AG10803 (cell line): ENCODE measurements at places on chromosomes 1 and 21.
A peak's percentile ranks its signal among the peaks of the same experiment; 100 is the strongest.

DNA sequence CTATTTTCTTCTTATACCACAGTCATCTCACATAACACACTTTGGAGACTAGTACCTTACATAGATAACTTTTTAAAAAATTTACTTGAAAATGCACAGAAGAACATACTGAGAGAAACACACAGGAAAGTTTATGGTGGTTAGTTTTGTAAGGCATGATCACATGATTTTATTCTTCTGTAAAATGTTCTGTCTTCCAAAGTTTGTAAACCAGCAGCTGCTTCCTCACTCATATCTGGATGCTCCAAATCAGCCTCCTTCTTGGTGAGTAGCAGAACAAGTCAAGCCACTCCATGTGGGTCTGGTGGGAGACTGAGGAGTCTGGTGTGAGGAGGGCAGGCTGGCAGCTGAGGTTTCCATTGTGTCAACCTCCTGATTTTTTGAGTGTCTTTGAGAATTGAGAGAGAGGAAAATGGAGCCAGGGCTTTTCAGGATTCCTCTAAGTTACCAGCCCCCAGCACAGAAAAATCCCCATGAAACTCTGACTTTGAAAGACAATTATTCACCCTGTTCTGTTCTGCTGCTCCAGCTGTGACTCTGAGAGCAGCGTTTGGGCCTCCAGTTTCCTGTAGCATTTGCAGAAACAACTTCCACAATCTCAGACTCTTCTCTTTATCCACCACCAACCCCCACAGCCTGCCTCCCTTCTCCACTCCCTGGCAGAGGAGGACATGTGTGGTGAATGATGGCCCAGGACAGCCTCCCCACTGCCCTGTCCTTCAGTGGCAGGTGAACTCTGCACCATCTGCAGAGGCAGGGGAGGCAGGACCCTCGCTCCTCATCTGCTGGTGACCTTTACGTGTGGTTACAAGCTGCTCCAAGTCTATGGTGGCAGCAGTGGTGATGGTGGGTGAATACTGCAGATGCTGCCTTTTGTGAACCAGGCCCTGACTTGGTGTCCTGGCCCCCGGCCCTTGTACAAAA, 82.3 kb downstream of the FCRL5 start:
- no peak for DNase-seq

GRCh38 chr1:180981596-180982387, 40.9 kb downstream of the STX6 start:
- no peak for DNase-seq

GRCh38 chr1:205842229-205842628, 7.7 kb downstream of the PM20D1 start:
- DNase-seq = no peak

- DNase-seq = no peak
These were observed 39.0 kb downstream of the SETD4 start for GRCh38 chr21:36021251-36021837.

DNA sequence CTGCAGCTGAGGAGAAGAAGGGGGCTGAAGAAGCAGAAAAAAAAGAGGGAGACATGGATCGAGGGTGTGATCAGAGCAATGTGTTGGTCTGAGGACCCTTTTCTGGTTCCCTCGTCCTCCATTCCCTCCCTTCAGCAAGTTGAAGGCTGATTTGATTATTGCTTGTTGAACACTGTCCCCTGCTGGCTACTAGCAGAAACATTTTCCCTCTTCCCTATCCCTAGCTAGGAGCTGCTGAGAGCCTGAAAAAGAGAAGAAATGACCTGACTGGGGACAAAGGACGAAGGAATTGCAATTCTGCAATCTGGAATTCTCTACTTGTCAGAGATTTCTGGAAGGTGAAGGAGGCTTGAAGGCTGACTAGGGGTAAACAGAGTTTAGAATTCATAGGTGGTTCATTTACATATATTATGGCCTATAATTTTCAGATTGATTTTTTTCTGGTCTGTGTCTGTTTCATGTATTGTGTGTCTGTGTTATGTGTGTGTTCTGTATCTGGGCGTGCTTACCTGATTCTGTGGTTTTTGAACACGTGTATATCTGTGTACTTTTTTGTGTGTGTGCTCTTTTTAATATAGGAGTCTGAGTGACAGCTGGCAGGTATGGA, 9.8 kb downstream of the NHLH1 start:
- DNase-seq = peak; percentile 74

DNA sequence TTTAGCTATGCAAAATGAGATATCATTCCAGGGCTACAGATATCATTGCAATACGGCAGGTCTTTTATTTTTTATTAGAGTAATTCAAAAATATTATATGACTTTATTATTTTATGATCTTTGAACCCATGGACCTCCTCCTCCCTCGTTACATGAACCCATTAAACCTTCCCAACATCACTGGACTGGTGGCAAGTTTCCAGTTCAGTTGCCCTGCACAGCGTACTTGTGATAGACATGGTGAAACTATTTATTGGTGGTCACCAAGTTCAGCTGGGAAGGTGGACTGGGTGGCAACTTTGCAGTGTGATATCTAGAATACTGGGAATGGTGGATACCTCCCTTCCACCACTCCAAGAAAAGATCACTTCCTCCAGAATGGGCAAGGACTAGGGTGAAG, 52.5 kb downstream of the SLC30A10 start:
- no peak for DNase-seq

GRCh38 chr1:151056149-151056548, 3.3 kb downstream of the CDC42SE1 start:
- DNase-seq = no peak

DNA sequence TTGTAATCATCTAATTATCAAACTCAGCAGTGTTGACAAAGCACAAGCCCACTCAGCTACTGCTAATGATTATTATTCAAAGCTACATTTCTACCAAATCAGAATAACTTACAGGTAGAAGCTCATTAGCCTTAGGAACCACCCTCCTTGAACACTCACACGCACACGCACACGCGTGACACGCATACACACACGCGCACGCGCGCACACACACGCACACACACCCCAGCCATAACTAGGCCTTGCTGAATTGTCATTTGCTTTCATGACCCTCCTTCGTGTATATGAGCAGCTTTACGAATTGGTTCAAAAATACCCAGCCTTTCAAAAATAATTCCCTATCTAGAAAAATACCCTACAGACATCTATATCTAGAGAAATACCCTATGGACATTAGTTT, 195.6 kb downstream of the SMYD3 start:
- no peak for DNase-seq

DNA sequence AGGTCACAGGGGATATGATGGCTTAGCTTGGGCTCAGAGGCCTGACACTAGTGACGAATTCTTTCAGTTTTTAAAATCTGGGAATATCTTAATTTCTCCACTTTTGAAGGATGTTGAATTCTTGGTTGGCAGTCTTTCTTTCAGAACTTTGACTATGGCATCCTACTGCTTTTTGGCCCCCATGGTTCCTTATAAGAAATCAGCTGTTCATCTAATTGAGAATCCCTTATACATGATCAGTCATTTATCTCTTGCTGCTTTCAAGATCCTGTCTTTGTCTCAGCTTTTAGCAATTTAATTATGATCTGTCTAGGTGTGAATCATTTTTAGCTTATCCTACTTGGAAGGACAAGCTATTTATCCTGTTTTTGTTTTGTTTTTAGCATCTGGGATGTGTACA, 31.2 kb upstream of the F3 start:
- no peak for DNase-seq

GRCh38 chr1:163528710-163529348, 207.1 kb downstream of the NUF2 start:
- DNase-seq = peak; percentile 36

DNA sequence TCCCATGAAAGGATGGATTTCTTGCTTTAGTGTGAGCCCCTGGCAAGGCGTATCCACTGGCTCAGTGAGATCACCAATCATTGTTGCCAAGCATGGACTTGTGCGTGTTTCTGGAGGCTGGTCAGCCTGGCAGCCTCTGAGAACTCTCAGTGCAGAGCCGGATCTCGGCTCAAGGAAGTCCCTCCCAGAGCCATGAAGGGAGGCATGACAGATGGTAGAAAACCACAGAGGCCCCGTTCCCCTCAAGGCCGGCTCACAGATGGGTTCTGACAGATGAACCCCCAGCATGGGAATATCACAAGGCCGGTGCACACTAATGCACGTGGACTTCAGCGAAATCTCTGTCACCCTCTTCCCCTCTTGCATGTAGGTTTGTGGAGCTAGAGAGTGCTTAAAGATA, 290.5 kb downstream of the AJAP1 start:
- no peak for DNase-seq

DNA sequence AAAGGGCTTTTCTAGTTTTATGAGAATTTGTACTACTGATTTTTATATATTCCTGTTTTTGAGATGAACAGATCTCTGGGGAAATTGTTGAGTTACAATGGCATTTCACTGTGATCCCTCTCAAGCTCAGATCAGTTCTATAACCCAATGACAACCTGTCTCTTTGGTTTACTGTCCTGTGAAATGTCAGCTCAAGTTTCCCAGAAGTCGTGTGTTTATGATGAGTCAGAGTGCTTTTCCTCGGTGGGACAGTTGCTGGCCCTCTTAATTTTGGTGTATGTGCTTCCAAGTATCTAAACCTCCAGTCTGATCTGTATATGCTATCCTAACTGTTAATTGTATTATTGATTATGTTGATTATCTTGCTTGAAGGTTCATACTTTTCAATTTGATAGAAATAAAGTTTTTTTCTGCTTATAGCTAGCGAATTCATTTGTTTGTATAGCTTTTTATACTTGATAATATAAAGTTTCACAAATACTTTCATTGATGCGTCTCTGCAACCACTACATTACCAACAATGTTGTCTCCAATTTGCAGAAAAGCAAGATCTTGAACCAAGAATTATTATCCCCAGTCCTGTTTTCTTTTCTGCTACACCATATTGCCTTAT, 77.5 kb upstream of the DNAJC6 start:
- DNase-seq = no peak

- peak; percentile 4 for DNase-seq
These were observed 27.5 kb upstream of the VPS26C start for GRCh38 chr21:37294679-37295078.

GRCh38 chr1:8651236-8651890, 166.1 kb downstream of the RERE start:
- no peak for DNase-seq

DNA sequence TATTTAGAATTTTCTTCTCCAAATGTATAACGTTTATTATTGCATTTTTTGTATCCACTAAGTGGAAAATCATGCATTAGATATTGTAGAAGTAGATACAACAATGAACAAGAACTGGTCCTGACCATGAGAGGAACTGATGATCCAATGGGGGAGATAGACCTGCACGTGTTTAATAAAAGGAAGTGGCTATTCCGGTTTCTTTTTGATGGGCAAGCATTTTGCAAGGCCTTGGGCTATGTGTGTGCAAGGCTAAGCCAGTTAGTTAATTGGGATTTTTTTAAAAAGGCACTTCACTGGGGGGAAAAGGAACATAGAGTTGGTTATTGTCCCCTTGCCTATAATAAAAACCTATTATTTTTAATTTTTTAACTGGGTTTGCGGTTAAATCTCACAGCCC, 961 bp upstream of the VCAM1 start:
- no peak for DNase-seq

DNA sequence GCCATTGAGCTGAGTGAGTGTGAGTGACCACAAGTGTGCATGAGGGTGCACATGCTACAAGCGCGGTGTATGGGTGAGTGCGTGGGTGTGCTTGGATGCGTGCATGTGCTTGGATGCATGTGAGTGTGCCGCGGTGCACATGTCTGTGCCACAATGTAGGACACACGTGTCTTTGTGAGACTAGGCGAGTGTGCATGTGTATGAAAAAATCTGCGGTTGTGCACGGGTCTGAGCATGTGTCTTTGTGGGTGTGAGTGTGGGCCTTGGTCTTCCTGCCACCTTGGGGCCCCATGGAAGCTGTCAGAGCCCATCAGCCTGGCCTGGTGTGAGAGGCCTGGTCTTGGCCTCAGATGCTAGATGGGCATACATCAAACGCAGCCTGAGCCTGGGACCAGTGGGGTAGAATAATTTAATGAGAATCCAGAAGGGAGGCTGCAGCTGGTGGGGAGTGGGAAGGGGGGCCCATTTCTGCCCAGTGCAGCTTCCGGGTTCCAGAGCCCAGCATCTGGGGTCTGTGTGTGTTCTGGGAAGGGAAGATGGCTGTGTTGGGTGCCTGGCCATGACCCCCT, 103.9 kb upstream of the SLC2A1 start:
- no peak for DNase-seq

GRCh38 chr1:32806910-32807523, 10.1 kb downstream of the YARS1 start:
- no peak for DNase-seq

- DNase-seq = no peak
These were observed 187.8 kb upstream of the LHX8 start for GRCh38 chr1:74946388-74946787.

- no peak for DNase-seq
These were observed 38.8 kb downstream of the NPHP4 start for GRCh38 chr1:5953386-5953785.

DNA sequence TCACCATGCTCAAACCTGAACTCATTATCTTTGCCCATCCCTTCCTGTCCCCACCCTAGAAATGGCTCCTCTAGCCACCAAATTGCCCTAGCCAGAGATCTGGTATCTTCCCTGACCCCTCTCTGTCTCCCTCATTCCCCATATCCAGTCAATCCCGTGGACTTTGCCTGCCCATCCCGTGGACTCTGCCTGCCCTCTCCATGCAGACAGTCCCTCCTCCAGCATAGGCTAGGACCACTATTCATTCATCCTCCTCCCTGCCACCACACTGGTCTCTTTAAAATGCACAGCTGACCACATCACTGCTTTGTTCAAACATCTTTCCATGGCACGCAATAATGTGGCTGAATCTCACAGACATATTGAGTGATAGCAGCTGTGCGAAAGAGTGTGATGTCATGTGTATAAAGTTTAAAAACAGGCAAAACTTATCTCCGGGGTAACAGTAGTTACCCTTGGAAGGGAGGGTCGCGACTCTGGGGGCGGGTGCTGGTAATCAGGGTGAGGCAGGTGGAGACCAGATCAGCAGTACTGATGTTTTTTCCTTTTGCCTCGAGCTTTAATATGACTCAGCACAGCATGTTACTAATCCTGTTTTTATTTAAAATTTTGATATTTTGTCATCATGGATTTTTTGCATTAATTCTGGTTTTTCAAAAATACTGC, 4.8 kb upstream of the SLC2A1 start:
- peak; percentile 83 for DNase-seq

GRCh38 chr1:41233708-41234107, 8.4 kb downstream of the SCMH1 start:
- no peak for DNase-seq

GRCh38 chr1:65150583-65151263, 2.7 kb downstream of the AK4 start:
- DNase-seq = no peak

- no peak for DNase-seq
These were observed 2.6 kb downstream of the IVNS1ABP start for GRCh38 chr1:185314411-185314810.

GRCh38 chr1:67368046-67368514, 60.4 kb downstream of the IL12RB2 start:
- DNase-seq = no peak

DNA sequence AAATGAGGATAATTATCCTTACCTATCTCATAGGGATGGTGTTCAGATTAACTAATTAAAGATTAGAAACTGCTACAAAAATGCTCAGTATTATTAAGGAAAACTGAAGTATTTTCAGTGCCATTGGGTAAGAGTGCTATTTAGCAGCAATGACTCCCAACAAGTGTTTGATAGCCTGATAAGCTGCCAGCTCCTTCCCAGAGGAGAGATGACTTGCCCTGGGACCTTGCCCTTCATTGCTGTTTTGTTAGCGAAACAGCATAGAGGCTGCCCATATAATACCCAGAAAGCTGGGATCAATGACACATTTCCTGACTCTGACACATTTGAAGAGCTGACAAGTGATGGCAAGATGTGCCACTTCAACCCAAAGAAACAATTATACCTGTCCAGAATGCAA, 592.2 kb downstream of the ADGRL2 start:
- DNase-seq = no peak

GRCh38 chr1:87197156-87197555, 131.5 kb upstream of the LMO4 start:
- DNase-seq = peak; percentile 72
